ENCODE measurements at places on chromosomes 3 and 15.

GRCh38 chr15:101528108-101528916, 38.8 kb upstream of the PCSK6 start:
- no peak for DNase-seq

- DNase-seq = no peak
Observed at GRCh38 chr3:59481776-59482400, 432.1 kb upstream of the CFAP20DC start.

DNA sequence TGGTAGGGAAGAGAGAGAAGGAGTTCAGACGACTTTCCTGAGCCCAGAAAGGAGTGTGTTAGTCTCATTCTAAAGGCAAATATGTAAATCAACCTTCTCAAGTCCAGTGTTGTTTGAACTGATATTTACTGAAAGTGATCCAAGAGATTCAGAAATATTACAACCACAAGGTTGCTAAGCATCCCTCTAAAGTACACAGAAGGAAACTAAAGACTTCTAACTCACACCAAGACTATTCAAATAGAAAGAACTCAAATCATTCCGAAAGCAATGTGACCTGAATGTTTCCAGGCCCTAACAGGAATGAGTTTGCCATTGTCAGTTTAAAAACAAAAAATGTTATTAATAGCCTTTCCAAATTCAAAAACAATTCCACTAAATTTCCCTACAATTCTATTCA, 56.9 kb upstream of the VGLL3 start:
- no peak for DNase-seq

GRCh38 chr3:196947136-196947859, 5.0 kb upstream of the NCBP2 start:
- DNase-seq = no peak
